Stimulated activated CD8-positive, alpha-beta memory T cell treated with anti-CD3 and anti-CD28 coated beads, Interleukin-7, amount 100 ng/mL, for 24 hours (primary cell): ENCODE measurements at places on chromosomes 4 and X.

- DNase-seq, result no peak
Measured at GRCh38 chrX:104411800-104412199, 154.2 kb upstream of the IL1RAPL2 start.

GRCh38 chr4:22482250-22483127 lies 33.4 kb downstream of the ADGRA3 start:
- DNase-seq, result no peak

GRCh38 chr4:171814545-171814944 lies 1.3 kb downstream of the GALNTL6 start:
- no peak for DNase-seq

GRCh38 chr4:26268246-26268645 lies 52.6 kb upstream of the RBPJ start:
- no peak for DNase-seq

DNA sequence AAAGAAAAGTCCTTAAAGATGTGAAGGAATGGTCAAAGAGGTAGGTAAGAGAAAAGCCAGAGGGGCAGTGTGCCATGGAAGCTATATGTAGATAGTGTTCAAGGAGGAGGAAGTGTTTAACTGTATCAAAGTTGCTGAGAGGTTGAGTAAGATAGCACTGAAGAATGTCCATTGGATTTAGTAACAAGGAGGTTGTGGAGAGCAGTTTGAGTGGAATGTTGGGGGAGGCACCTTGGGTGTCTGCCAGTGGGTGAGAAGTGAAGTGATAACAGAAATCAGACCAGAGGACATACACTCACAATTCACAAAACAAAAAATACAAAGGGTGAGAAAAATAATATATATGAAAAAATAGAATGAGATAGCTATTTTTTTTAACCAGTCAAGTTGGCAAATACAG lies 121.3 kb upstream of the AMOT start:
- no peak for DNase-seq

DNA sequence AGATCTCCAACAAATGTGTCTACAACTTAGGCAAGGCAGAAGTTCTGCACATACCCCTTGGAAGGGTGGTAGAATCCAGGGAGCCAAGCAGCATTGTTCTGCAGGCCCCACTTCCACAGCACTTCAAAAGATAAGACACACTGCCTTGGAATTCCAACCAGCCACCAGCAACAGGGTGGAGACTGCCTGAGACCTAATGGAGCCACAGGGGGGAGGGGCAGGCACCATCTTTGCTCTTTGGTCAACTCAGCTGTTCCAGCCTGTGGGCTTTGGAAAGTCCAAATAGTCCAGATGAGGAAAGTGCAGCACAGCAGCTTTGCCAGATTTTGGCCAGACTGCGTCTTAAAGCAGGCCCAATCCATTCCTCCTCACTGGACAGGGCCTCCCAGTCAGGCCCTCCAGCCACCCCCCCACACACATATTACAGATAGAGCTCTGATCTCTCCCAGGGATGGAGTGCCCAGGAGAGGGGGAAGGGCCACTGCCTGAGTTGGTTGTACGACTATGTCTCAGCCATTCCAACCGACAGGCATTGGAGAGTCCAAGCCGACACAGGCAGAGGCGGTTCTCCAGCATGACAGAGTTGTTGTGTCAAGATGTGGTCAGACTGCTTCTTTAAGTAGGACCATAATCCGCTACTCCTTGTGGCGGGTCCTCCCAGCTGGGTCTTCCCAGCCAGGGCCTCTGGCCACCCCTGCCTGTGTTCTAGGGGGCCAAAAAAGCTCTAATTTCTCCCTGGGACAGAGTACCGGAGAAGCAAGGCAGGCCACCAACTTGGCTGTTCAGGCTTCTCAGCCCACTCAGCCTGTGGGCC lies 42.5 kb upstream of the ANTXR2 start:
- no peak for DNase-seq

DNA sequence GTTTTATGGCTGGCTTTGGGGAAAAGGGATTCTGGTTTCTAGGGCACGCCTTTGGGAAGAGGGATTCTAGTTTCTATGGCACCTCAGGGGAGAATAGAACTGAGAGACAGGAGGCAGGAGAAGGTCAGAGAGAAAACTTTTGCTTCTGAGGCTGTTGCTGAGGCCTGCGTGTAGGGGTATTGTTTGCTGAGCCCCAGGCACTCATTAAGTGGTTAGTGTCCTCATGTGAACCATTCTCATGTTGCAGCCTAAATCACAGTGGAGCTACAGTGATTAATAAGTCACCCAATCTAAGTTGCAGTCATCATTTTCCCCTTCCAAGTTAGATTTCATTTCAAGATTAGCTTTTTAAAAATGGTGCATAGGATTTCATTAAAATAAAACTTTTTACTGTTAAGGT lies 29.0 kb downstream of the VCX3A start:
- no peak for DNase-seq

DNA sequence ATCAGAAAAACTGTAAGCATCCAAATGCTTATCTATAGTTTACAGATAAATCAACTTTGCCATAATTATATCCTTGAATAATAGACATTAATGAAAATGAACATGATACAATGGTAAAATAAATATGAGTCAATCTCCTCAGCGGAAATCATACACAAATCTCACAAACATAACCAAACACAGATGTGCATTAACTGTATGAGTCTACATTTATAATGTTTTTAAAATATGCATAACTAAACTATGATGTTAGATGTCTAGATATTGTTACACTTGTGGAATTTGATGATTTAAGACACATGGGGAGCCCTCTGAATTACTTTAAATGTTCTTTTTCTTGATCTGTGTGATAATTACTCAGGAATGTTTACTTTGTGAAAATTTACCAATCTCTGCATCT lies 951.2 kb downstream of the TECRL start:
- no peak for DNase-seq

GRCh38 chrX:291411-291901 lies 10.3 kb downstream of the PLCXD1 start:
- DNase-seq, result no peak

DNA sequence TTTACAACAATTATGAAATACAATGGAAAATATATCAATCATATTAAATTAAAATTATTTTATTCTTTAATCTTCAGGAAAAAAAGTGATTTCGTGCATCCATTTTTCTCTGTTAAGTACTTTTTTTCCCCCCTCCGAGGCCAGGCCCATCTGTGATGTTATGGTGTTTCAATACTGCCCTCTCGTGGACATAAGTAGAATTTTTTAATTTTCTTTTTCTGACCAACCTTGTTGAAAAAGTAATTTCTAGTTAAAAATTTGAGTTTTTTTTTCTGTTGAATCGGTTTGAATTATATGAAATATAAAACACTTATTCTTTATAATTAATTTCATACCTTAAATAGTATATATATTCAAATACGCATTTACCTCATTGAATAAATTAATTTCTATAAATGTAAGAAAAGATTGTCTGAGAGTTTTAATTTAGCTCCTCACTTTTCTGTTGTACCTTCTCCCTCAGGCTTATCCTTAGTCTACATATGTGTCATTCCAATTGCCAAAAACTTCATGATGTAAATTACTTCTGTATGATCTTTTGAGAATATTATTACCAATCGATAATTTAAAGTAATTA lies 175.8 kb upstream of the TECRL start:
- no peak for DNase-seq

DNA sequence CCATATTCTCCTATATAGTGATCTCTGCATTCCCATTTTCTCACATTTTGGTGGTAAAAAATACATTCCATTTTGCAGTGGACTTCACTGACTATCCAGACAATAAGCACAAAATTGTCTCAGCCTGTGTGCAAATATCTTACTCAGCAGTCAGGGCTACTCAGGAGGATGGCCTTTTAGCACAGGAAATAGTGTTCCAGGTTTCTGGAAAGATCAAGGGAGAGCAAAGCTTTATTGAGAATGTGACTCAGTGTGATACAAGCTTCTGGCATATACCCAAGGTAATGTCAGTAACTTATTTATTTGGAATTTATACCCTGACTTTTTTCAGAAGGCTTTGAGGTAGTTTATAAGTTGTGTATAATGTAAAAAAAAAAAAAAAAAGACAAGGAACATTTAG lies 233.4 kb downstream of the TEX13A start:
- no peak for DNase-seq

GRCh38 chr4:89535251-89535650 lies 227.7 kb upstream of the GPRIN3 start:
- no peak for DNase-seq

- no peak for DNase-seq
Measured at GRCh38 chr4:2289955-2290333, 28.0 kb upstream of the MXD4 start.

DNA sequence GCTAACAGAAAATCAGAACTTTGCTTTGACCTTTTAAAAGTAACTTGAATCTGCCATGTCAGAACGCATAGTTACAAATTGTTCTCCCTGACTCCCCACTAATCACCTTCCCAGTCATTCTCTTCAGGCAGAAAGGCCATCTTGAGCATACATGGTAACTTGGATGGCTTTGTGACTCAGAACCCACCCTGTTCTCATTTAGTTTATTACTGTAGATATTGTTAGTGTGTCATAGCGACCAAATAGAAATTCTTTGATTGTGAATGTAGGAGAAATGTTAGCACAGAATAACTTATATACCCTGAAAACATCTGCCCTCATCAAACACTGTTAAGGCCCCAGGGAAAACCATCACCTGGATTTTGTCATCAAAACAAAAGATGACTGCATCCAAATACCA lies 382.0 kb downstream of the MAGEB5 start:
- no peak for DNase-seq

- no peak for DNase-seq
Measured at GRCh38 chrX:65488495-65488894, 46.1 kb downstream of the LAS1L start.

DNA sequence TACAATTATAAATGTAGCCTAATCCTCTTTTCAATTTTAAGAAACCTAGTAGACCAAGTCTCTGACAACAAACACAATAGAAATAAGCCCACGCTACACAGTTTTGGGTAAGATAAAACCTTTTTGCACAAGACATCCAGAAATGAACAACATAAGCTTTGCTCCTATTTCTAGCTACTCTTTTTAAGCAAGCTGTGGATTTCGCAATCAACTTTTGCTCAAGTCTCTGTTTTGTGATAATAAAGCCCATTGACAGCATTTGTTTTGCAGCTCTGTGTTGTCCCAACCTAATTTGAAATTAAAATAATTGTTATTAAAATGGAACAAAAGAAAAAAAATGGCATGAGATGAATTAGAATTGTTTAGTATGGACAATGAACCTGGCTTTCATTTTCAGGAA lies 287.9 kb upstream of the PUDP start:
- no peak for DNase-seq

GRCh38 chr4:24910499-24910898 lies 2.3 kb downstream of the CCDC149 start:
- DNase-seq, result no peak

- DNase-seq, result no peak
Measured at GRCh38 chr4:14835288-14835687, 167.0 kb upstream of the CPEB2 start.

GRCh38 chr4:138815811-138816210 lies 199.8 kb upstream of the NOCT start:
- DNase-seq, result no peak

DNA sequence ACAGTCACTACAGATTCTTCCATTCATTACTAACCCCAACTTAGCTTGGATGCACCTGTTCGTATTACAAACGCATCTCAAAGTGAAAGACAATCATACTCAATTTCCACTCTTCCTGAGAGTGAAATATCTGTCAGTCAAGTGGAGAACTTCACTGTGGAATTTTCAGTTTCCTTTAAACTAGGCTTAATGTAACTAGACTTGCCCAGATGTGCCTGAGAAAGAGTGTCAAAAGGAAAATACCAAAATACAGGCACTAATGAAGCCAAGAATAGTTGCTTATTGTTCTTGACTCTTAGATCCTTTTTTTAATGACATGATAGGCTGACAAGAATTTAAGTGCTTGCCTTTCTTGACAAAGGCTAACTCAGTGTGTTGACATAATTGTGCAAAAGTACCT lies 72.4 kb upstream of the NR3C2 start:
- DNase-seq, result no peak

GRCh38 chrX:20240201-20240600 lies 26.5 kb downstream of the RPS6KA3 start:
- no peak for DNase-seq

DNA sequence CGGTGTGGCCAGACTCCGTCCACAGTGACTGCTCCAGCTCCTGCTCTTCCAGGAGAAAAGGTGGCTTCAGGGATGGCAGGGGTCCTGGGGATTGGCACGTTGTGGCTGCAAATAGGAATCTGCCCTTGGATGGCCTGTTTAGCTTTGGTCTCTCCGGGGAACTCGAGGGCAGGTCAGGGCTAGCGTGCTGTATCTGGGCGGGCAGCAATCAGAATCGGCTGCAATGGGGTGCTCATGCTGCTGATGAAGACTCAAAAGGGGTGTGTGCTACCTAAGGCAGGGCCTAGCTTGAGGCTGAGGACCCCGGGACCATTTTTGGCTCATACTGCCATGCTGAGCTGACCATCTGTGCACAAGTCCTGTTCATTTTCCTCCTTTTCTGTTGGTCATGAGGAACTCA lies 51.3 kb downstream of the RGS12 start:
- no peak for DNase-seq

DNA sequence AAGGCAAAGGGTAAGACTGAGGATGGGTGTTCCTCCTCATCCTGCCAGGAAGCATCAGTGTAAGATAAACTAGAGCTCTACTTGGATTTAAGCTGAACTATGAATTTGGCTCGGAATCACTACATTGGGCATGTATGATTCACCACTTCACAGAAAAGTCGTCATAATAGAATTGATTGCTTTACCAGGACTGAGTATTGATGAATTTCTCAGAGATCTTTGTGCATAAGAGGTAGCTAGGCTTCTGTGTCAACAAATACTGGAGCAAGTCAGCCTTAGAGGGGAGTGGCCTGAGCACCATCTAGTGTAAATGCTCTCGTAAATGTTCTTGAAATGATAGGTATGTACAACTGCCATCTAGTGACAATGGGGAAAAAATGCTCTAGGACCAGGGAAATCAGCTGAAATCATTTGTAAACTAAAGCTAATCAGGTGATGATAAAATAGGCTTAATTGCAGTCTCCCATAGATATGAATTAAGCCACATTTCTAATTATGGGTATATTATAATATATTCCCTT lies 309.5 kb upstream of the FMR1 start:
- no peak for DNase-seq

- no peak for DNase-seq
Measured at GRCh38 chr4:47662975-47663374, 174.9 kb downstream of the CORIN start.

DNA sequence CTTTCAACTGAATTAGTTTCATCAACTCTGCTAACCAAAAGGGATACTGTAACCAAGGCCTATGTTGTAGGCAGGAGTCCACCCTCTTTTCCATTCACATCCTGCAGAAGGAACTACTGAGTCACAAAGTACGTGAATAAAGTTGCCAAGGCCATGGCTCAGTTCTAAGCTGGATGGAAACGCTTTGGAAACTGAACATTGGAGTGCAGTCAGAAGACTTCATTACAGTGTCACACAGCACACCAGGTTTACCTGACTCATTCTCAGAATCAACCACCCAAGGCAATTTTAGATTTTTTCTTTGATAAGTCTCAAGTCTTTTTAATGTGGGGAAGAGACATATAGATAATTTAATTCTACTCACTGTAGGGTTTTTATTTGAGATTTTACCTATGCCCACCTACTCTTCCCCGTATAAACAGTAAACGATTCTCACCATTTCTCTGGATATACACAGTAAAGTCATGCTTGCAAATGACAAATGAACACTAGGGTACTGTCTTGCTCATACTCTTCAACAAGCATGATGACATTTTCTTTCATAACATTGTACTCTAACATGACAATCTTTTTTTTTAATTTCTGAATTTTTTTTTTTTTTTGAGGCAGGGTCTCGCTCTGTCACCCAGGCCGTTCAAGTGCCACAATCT lies 58.9 kb upstream of the RBM47 start:
- DNase-seq, result no peak

- DNase-seq, result no peak
Measured at GRCh38 chrX:136450050-136450830, 37.5 kb upstream of the BRS3 start.
